ENCODE measurements at places on chromosomes 7 and 10.

- no peak for DNase-seq
Measured at GRCh38 chr10:55144001-55144400, 343.0 kb upstream of the PCDH15 start.

GRCh38 chr7:421136-421991 lies 98.3 kb downstream of the PDGFA start:
- no peak for DNase-seq

DNA sequence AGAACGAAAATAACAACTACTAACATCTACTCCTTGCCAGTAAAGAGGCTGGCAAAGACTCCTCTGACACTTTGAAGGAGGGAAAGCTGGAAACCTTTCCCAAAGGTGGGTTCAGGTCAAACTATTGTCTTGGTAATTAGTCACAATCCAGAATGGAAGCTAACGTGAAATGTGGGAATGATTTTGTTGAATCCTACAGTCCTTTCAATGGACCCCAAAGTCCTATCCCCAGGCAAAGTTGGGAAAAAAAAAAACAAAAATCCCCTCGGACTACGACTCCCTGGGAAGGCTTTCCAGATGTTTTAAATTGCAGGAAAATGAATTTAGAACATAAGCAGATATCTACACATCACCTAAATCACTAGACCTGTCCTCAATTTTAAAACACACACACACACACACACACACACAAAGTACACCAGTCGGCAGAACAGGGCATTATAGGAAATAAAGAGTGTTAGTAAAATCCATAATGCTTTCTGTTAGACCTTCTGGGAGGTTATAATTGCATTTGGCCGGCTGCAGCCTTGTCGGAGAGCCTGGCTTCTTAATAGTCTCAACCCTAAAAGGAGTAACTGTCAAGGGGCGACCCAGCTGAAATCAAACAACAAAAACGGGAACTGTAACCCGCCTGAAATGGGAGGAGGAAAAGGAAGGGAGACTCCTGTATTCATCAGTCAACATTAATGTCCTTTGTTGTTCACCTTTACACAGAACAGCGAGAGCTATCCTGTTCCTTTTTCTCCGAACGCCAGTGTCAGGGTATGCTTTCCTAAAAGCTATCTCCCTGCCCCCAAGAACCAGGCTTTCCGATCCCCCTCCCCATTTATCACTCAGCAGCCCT lies 1.5 kb downstream of the DOCK4 start:
- peak; percentile 5 for DNase-seq

DNA sequence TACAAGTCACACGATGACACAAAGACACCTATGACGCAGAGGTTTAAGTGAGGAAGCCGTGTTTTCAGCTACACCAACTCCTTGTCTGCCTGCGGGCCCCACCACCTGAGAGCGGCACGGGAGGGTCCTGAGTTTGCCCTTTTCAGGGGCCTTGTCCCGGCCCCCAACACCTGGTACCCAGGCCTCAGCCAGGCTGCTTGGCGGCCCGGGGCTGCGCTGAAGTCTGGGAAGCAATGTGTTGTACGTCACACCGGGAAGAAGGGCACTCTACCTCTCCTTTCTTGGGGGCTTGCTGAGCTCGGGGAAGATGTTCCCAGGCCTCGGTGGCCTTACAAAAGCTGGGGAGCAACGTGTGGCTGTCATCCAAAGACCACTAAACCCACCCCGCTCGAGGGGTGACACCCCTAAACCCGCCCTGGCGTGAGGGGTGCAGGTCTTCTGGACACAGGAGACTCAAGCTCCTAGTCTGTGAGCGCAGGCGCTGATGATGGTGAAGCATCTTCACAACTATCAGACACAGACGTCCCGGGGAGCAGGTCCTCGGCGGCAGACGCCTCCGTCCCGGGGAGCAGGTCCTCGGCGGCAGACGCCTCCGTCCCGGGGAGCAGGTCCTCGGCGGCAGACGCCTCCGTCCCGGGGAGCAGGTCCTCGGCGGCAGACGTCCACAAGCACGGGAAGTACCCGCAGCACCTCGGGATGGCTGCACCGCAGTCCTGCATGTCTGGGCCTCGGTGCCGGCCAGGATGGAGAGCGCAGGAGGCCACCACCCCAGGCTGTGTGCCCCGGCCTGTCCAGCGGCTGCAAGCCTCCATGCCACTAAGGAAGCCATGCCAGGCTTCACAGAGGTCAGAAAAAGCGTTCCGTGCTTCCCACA lies 15.4 kb downstream of the CFAP46 start:
- no peak for DNase-seq

- DNase-seq = no peak
Measured at GRCh38 chr7:85115006-85115405, 71.8 kb downstream of the SEMA3D start.

DNA sequence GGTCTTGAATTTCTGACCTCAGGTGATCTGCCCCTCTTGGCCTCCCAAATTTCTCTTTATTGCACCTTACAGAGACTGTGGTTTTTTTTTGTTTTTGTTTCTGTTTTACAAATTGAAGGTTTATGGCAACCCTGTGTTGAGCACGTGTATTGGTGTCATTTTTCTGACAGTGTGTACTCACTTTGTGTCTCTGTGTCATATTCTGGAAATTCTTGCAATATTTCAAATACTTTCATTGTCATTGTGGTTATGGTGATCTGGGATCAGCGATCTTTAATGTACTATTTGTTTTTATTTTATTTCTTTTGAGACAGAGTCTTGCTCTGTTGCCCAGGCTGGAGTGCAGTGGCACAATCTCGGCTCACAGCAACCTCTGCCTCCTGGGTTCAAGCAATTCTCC lies 89.8 kb downstream of the PRTFDC1 start:
- DNase-seq = no peak

GRCh38 chr7:37908221-37908788 lies 8.3 kb downstream of the SFRP4 start:
- DNase-seq = no peak

- DNase-seq = no peak
Measured at GRCh38 chr7:45709168-45710042, 135.2 kb downstream of the ADCY1 start.

GRCh38 chr10:43351301-43351700 lies 20.1 kb upstream of the FXYD4 start:
- no peak for DNase-seq

DNA sequence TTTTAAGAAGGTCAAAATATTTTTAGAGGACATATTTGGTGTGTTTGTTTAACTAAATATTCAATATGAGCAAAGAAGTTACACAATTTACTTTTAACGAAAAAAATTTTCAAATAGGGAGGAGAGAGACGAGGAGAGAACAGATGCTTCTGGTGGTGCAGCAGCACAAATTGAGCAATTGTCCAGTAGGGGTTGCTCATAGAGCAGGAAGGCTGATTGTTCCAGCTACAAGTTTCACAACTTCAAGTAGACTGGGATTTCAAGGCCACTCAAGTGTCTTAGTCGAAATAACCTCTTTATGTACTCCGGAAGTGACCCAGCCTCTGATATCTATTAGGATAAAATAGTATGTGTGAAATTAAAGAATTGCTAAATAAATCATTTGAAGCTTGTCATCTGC lies 197.9 kb downstream of the HDAC9 start:
- no peak for DNase-seq

All from CD4-positive, alpha-beta T cell treated with Interleukin-4 for 4 hours (primary cell).